ENCODE measurements at places on chromosomes 16 and 17. TPM values are rescaled to one million over a fixed set of nuclear protein-coding genes. Genes with fewer than 3 reads are reported as not detected.

DNA sequence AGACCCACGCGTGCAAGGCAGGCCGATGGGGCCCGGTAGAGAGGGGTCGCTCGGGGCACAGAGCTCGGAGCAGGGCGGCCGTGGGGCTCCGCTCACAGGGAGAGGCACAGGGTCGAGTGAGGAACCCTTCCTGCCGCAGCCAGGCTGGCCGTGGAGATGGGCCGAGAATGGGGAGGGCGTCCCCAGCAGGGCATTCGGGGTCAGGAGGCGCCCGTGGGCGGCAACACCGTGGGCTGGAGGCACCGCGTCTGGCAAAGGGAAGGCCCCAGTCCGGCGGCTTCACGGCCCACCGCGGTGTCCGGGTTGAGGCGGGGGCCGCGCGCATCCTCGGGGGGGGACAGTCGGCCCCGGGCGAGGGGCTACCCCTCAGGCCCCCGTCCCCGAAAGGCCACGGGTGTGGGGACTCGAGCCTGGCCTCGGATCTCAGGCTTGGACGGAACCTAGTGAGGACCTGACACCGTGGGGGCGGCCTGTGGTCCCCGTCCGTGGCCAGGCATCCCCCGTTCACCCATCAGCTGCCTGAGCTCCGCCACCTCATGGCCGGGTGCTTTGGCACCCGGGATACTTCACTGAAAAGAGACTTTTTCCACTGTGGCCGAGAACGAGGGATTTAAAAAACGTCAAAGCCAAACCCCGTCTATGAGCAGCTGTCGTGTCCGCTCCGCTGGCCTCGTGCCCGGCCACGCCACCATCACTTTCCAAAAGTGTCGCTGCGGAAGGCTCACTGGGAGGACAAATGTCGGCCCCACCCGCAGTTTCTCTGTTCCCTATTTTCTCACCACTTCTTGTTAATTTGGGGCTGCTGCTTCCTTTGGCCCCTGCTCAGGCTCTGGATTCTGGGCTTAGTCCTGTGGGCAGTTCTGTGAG lies 73.6 kb downstream of the METRNL start:
- DNase-seq = no peak
- H3K4me1 ChIP-seq = peaks cover 10% of the 10 kb centered on the region
- no peak overlapping the region for H3K27ac ChIP-seq
- peaks cover 36% of the 10 kb centered on the region for H3K27me3 ChIP-seq

GRCh38 chr16:71423865-71424264 lies 18.0 kb downstream of the TLE7 start:
- H3K36me3 ChIP-seq = peaks cover 6% of the 10 kb centered on the region
- H3K4me3 ChIP-seq = no peak overlapping the region
- no peak overlapping the region for H3K27ac ChIP-seq
- H3K27me3 ChIP-seq = peaks cover 70% of the 10 kb centered on the region
- peaks cover 7% of the 10 kb centered on the region for H3K4me1 ChIP-seq

GRCh38 chr17:616407-616806 lies 98.2 kb downstream of the VPS53 start:
- no peak overlapping the region for H3K27ac ChIP-seq
- no peak overlapping the region for H3K4me3 ChIP-seq
- H3K4me1 ChIP-seq = peaks cover 9% of the 10 kb centered on the region

The RARA gene
- 106 TPM for total RNA-seq

DNA sequence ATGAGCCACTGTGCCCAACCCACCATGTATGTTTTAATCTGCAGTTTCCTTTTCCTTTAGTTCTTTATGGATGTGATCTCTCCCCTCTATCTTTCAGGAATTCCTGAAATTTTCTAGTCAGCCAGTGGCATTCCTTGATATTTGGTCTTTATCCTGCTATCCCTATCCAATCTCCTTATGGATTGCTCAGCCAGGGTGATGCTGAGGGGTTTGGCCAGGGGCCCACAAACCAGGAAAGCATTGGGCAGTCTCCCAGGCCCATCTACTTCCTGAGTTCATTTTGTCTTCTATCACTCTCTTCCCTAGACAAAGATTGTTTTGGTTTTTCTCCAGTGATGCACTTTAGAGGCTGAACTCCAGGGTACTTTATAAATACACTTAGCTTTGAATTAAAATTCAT lies 115.9 kb downstream of the KATNIP start:
- peaks cover 6% of the 10 kb centered on the region for H3K36me3 ChIP-seq
- no peaks in the 10 kb centered on the region for H3K27me3 ChIP-seq
- no peak overlapping the region for H3K4me3 ChIP-seq
- peaks cover 2% of the 10 kb centered on the region for H3K4me1 ChIP-seq
- no peak overlapping the region for H3K27ac ChIP-seq
- DNase-seq = no peak

DNA sequence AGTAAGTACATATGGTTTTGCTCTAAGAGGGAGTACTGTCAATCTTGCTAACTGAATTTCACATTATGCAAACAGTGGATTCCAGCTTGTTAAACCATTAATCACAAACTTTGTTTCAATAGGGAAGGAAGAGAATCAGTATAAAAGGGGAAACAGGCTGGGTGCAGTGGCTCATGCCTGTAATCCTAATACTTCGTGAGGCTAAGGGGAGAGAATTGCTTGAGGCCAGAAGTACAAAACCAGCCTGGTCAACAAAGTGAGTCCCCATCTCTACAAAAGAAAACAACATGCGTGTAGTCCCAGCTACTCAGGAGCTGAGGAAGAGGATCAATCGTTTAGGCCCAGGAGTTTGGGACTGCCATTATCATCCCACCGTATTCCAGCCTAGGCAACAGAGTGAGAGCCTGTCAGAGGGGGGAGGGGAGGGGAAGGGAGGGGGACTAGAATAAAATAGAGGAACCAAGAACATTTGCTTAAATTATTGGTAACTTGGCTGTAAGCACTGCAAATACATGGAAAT lies 65.7 kb downstream of the FBXL20 start:
- H3K27me3 ChIP-seq = no peaks in the 10 kb centered on the region
- H3K27ac ChIP-seq = peak overlapping the region; percentile 2
- no peak for DNase-seq
- H3K4me3 ChIP-seq = no peak overlapping the region

DNA sequence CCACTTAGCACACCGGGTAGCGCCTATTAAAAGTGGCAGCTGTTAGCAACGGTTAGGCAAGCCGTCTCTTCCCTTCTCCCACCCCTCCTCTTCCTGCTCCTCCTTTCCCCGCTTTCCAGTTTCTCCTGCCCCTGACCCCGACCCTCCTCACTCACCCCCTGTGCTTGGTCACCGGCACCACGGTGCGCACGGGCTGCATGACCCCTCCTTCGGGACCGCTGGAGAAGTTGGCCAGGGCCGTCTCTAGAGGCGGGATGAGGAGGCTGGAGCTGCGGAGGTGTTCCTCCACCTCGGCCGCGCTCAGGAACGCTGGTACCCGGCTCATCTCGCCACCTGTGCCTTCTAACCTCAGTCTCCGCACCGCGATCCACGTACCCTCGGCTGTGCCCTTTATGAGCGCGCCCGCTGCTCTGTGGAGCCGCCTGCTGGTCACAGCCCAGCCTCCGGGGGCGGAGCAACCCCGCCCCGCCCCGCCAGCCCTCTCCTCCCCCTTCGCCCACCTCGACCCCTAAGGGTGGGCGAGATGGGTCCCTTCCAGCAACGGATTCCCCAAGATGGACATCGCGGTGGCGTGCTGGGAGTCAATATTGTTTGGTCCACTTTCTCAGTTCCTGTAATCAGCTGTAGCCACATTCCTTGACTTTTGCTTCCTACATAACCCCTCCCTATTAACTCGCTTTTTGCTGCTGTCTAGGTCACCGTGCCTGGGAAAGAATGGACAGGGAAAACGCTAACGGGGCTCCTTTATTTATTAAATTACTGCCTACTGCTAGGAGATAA lies at the start of gene CRYM:
Gene CRYM, minus strand, starts transcription at position 364 of the 780 bp plus-strand sequence. Its CDS starts 39 bp downstream, at position 325.
- H3K27me3 ChIP-seq = peaks cover 80% of the 10 kb centered on the region
- H3K4me3 ChIP-seq = peak within 1 kb of the TSS; percentile 72
- peak; percentile 21 for DNase-seq
- H3K4me1 ChIP-seq = peaks cover 4% of the 10 kb centered on the region
- peaks cover 5% of the 10 kb centered on the region for H3K36me3 ChIP-seq

- H3K36me3 ChIP-seq = no peaks in the 10 kb centered on the region
- H3K27me3 ChIP-seq = peaks cover 8% of the 10 kb centered on the region
- H3K4me3 ChIP-seq = no peak overlapping the region
- DNase-seq = no peak
- no peak overlapping the region for H3K27ac ChIP-seq
These were observed 462.0 kb downstream of the HS3ST3B1 start for GRCh38 chr17:14762736-14763479.

- H3K4me1 ChIP-seq = peaks cover 21% of the 10 kb centered on the region
- no peak overlapping the region for H3K4me3 ChIP-seq
- H3K27me3 ChIP-seq = no peaks in the 10 kb centered on the region
These were observed 110.2 kb upstream of the CACNG5 start for GRCh38 chr17:66724581-66725341.

GRCh38 chr16:56517206-56517605 lies 2.6 kb downstream of the BBS2 start:
- H3K4me1 ChIP-seq = peaks cover 47% of the 10 kb centered on the region
- DNase-seq = no peak
- H3K27ac ChIP-seq = peak overlapping the region; percentile 66
- H3K36me3 ChIP-seq = no peaks in the 10 kb centered on the region

The CNGB1 gene
- not detected for total RNA-seq

The MYL11 gene
- total RNA-seq = not detected

DNA sequence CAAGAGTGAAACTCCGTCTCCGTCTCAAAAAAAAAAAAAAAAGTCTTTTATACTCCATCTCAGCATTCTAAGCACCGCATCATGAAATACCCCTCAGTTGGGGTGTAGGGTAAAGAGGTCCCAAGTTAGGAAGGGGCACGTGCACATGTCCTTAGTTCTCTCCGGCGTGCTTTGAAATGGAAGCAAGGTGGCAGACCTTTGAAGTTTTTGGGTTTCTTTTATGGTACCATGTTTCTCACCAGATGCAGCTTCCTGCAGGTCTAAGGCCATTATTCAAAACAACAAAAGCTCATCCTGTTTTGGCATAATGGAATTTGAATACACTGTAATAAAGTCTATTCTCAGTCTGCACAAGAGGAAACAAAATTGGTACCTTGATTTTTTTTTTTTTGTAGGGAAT lies 9.6 kb downstream of the EMC8 start:
- no peak overlapping the region for H3K4me3 ChIP-seq
- no peaks in the 10 kb centered on the region for H3K27me3 ChIP-seq
- peaks cover 26% of the 10 kb centered on the region for H3K4me1 ChIP-seq

The ZP2 gene
- not detected for total RNA-seq

DNA sequence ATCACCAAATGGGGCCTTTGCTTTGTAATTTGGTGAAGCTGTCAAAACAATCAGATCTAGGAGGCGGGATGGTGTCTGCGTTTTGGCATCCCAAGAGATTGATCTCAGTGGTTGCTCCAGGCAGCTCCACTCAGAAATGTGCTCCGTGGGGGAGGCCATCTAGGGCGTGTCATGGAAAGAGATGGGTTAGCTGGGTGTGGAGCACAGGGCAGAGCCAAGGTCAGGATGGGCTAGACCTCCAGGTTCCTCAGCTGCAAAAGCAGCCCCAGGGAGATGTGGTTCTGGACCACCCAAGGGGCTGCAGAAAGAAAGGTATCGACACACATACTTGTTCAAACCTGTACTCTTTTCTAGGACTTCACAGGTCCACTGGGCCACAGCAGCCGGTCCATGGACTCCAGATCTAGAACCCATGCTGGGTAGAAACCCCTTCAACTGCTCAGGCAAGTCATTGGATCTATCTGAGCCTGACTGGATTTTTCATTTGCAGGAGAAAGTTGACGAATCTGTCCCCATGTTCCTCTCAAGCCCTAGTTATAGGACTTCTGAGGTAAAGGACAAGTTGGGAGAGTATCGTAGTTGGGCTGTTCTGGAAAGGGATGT lies 270.2 kb upstream of the RPL38 start:
- peaks cover 2% of the 10 kb centered on the region for H3K4me1 ChIP-seq
- peaks cover 32% of the 10 kb centered on the region for H3K27me3 ChIP-seq
- H3K36me3 ChIP-seq = no peaks in the 10 kb centered on the region
- H3K4me3 ChIP-seq = no peak overlapping the region
- H3K27ac ChIP-seq = no peak overlapping the region

- H3K27ac ChIP-seq = peak overlapping the region; percentile 43
- peak overlapping the region; percentile 39 for H3K4me3 ChIP-seq
- no peak for DNase-seq
- H3K27me3 ChIP-seq = no peaks in the 10 kb centered on the region
These were observed 3.7 kb downstream of the GGA2 start for GRCh38 chr16:23506606-23506994.

The KRTAP4-3 gene
- not detected for total RNA-seq

The SARM1 gene
- 26.1 TPM for total RNA-seq

The NPIPA5 gene
- total RNA-seq = 13.9 TPM

GRCh38 chr16:83238949-83239691 lies 568.7 kb upstream of the HSBP1 start:
- H3K27ac ChIP-seq = no peak overlapping the region
- H3K27me3 ChIP-seq = peaks cover 25% of the 10 kb centered on the region
- H3K36me3 ChIP-seq = no peaks in the 10 kb centered on the region
- no peaks in the 10 kb centered on the region for H3K4me1 ChIP-seq

GRCh38 chr17:48308581-48308980 lies 121.4 kb downstream of the SKAP1 start:
- no peak for DNase-seq
- no peaks in the 10 kb centered on the region for H3K36me3 ChIP-seq
- H3K27me3 ChIP-seq = no peaks in the 10 kb centered on the region
- peaks cover 17% of the 10 kb centered on the region for H3K4me1 ChIP-seq
- no peak overlapping the region for H3K4me3 ChIP-seq

The HSD11B2 gene
- not detected for total RNA-seq

The MT1G gene
- not detected for total RNA-seq

GRCh38 chr16:27414788-27415431 lies 12.9 kb downstream of the IL21R start:
- DNase-seq = no peak
- H3K36me3 ChIP-seq = peaks cover 8% of the 10 kb centered on the region
- no peak overlapping the region for H3K4me3 ChIP-seq

- H3K4me1 ChIP-seq = peaks cover 3% of the 10 kb centered on the region
- H3K4me3 ChIP-seq = no peak overlapping the region
- DNase-seq = no peak
- peaks cover 9% of the 10 kb centered on the region for H3K36me3 ChIP-seq
- H3K27ac ChIP-seq = no peak overlapping the region
- H3K27me3 ChIP-seq = no peaks in the 10 kb centered on the region
These were observed 108.9 kb downstream of the MAP2K6 start for GRCh38 chr17:69523244-69523861.

GRCh38 chr17:19290066-19290705 lies 53.0 kb downstream of the EPN2 start:
- H3K27ac ChIP-seq = no peak overlapping the region
- peaks cover 6% of the 10 kb centered on the region for H3K36me3 ChIP-seq
- no peak overlapping the region for H3K4me3 ChIP-seq
- H3K27me3 ChIP-seq = peaks cover 13% of the 10 kb centered on the region
- DNase-seq = no peak
- peaks cover 7% of the 10 kb centered on the region for H3K4me1 ChIP-seq

The PDIA2 gene
- not detected for total RNA-seq

DNA sequence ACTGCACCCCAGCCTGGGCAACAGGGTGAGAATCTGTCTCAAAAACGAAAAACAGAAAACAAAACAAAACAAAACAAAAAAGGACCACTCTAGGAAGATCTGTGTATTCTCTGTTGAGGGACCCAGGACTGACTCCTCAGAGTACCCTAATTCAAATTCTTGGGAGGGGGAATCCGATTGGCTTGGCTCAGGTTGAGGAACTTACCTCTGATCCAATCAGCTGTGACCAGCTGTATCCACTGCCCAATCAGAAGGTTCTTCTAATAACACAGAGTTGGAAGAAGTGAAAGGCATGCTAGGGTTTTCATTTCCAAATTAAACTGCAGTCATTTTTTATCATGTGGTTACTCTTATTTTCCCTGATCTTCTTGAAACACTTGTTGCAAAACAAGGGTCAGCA lies 105.9 kb upstream of the CACNG3 start:
- no peak overlapping the region for H3K4me3 ChIP-seq
- H3K36me3 ChIP-seq = peaks cover 4% of the 10 kb centered on the region
- no peaks in the 10 kb centered on the region for H3K27me3 ChIP-seq

The MYH4 gene
- total RNA-seq = not detected

The WSCD1 gene
- not detected for total RNA-seq

Data from T-helper 17 cell (primary cell).